ENCODE measurements at places on chromosomes 13 and 19.
A peak's percentile ranks its signal among the peaks of the same experiment; 100 is the strongest.

DNA sequence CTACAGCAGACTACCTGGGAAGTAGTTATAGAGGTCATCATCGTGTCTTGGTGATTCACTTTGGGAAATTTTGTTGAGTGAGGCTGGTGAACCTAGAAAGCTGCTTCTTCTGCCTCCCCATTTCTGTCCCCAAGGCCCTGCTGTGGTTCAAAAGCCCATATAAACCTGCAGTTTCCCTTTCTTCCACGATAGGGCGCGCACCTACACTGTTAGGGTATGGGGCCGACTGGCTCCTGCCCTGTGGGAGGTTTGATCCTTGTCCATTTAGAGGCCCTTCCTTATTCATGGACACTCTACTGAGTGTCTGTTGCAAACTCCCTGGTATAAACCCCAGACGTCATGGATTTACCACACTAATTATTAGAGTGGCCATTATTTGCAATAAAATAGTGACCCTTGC, 191.8 kb downstream of the GGACT start:
- ATAC-seq, result no peak

DNA sequence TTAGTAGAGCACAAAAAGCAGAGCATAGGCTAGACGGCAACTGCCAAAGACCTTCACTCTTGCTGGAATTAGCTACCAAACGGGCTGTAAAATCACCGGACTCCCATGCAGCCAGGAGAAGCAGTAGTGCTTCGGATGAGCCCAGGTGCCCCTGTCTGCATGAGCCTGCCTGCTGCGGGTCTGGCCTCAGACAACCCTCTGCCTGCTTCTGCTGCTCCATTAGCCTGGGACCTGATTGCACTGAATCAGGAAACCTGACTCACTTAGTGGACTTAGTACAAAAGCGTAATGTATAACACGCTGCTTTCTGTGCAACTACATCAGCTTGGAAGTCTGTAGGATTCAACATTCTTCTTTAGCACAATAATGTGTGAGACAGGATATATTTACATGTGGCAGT, 170.0 kb downstream of the LMO7 start:
- no peak for ATAC-seq

GRCh38 chr19:24048261-24048660, 38.7 kb upstream of the ZNF254 start:
- no peak for ATAC-seq

DNA sequence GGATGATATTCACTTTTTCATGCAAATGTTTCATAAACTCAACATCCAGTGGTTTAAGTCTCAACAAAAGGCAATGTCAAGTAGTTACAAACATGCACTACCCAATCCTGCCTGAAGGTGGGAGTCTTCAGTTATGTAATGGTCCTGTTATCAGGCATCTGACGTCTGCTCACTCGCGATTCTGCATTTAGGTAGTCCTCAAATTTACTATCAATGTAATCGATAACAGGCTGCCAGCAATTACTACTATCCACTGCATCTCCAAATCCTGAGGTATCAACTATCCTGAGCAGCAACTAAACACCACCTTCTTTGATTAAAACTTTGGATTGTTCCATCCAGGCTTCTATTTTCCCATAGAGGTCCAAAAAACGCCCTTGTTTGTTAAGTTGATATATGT, 51.2 kb downstream of the NLRP12 start:
- peak; percentile 77 for ATAC-seq
